ENCODE measurements at places on chromosomes 7 and 10. TPM values are rescaled to one million over a fixed set of nuclear protein-coding genes. Genes with fewer than 3 reads are reported as not detected.

The TUBB8 gene
- not detected for total RNA-seq

The ADCY1 gene
- 3.9 TPM for total RNA-seq

The EGR2 gene
- total RNA-seq, result 0.56 TPM

The ZNF107 gene
- 0.92 TPM for total RNA-seq

The FGFR2 gene
- 6.3 TPM for total RNA-seq

The LRRC4 gene
- total RNA-seq, result not detected

The NPC1L1 gene
- total RNA-seq, result not detected
